ENCODE measurements at places on chromosomes 5 and 9.

GRCh38 chr5:149211566-149211965 lies 60.1 kb upstream of the AFAP1L1 start:
- DNase-seq: no peak

GRCh38 chr9:134531220-134531970 lies 110.2 kb upstream of the COL5A1 start:
- no peak for DNase-seq

DNA sequence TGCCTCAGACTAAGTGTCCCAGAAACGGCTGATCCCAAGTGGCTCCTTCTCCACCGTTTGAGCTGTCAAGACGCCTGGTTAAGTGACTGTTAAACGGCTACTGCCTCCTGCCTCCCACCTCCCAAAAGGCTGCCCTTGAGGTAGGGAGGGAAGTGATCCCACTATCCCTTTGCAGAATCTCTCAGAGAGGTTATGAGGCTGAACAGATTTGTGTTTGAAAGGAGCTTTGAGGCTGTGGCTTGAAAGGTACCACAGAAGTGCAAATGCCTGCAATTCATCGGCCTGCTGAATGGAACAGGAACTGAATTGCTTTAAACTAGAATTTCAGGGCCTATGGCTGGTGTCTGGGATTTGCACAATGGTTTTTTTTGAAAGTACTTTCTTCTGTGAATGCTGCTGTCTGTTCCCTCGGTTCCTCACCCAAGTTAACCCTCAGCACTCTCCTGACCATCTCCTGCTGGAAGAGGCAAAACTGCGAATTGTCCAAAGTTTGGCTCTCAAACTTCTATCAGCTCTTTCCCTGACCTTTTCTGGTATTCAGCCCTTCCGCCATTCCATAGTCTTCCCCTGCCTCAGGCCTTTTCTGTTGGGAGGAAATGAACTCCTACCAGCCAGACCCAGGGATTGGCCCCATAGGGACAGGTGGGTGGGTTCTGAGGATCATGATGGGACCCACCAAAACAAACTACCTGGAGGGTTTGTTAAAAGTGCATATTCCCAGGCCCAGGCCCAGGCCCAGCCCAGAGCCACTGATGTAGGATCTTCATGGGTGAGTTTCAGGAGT lies 453.3 kb downstream of the KDM4C start:
- DNase-seq: no peak

DNA sequence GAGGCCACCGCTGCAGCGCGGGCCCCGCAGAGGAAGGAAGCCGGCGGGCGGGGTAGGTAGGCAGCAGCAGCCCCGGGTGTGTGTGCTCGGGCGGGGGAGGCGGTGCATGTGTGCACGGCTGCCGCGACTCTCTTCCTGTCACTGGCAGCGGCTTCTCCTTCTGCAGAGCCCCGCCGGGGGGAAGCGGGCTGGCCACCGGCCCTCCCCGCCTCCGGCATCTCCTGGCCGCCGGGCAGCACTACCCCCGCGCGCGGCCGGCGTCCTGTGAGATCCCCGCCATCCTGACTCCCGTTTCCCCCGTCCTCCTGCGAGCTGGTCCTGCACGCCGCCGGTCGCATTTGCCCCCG lies 315 bp downstream of the PIK3R1 start:
- no peak for DNase-seq

- DNase-seq: no peak
Measured at GRCh38 chr5:136510481-136510880, 145.1 kb upstream of the TRPC7 start.

GRCh38 chr5:64019746-64020145 lies 57.5 kb upstream of the HTR1A start:
- no peak for DNase-seq

- DNase-seq: peak; percentile 7
Measured at GRCh38 chr5:80346055-80346454, 26.3 kb downstream of the SPZ1 start.

GRCh38 chr5:54991416-54991815 lies 6.0 kb upstream of the ESM1 start:
- no peak for DNase-seq

- no peak for DNase-seq
Measured at GRCh38 chr5:58201922-58202648, 257.8 kb downstream of the PLK2 start.

DNA sequence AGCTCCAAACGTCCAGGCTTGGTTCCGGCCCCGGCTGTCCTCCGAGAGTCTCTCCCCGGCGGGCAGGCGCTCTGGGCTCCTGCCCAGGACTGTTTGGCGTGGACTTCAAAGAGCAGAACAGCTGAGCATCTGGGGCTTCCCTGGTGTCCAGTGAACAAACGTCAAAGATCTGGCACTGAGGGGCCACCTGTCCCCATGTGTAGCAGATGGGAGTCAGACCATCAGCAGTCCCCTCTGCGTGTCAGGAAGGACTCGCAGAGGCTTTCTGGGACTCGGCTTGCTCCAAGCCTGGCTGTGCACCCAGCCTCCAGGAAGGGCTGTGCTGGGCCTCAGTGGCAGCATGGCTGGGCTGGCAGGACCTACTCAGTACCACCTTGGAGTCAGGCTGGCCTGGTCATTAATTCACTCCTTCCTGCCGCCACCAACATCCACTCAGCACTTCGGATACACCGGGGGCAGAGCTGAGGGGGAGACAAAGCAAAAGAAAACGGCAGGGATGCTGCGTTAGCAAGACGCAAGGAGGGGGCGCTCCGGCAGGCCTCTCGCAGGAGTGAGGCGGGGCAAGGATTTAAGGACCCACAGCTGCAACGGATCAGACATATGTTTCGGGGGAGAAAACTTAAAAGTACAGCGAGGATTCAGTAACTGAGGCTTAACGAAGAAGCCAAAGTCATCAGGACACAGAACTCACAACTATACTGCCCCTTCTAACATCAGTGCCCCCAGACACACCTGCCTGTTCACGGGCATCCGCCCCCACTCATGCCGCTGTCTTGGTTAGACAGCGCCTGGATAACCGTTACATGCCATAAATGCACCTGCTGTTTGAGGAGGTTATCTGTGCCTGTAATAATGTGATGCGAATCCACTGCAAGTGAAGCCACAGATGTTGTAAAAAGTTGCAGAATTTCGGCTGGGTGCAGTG lies 164.5 kb upstream of the PHYKPL start:
- no peak for DNase-seq

DNA sequence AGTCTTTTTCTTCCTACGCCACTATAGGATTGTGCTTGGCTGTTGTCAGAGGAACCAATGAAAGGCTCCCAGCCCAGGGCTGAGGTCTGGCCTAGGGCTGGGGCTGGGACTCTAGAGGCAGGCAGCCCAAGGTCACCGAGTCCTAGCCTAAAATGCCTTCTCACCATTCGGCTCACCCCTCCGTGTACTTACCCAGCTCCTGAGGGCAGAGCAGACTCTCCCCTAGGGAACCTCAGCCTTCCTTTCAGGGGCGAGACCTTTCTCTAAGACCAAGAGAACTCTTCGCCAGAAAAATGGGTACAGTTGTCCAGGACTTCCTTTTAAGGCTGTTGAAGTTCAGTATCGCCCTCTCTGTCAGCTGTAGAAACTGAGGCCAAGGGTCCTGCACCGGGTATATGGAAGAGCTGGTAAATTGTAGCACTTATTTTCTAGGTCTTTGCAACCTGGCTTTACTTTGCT lies 1.7 kb upstream of the SPRY4 start:
- no peak for DNase-seq

- DNase-seq: no peak
Measured at GRCh38 chr5:148090773-148091250, 27.0 kb downstream of the SPINK5 start.

DNA sequence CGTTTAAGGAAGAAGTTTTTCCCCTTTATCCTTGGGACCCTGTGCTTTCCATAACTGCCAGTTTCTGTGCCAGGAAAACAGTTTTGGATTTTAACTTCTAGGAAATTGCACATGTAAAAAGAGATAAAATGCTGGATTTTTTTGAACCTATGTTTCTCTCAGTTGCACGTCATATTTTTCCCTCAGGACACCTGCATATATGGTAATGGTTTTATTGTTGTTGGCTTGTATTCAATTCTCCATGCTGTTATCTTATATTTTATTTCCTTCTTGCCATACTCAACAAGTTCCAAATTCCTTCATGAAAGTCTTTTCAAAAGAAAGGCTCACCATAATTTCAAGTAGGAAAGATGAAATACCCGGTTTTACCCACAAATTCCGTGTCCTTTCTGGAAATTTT lies 7.9 kb upstream of the ADAMTSL1 start:
- no peak for DNase-seq

- no peak for DNase-seq
Measured at GRCh38 chr5:173885475-173886010, 2.6 kb upstream of the CPEB4 start.

DNA sequence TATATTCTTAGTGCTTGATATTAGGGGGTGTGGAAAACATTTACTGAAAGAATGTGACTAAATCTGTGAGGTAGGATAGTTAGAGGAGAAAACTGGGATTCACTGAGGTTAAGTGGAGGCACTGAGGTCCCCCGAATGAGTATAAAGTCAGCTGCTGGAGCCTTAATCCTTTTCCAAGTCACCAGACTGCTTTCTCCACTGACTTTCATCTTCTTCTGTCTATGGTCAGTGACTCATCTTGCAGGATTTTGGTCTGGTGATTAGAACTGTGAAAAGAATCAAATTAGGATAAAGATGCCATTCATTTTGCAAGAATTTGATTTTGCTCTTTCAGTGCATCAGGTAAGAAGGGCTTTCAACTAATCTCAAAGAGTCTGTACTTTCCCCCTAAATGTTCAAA lies 89.3 kb upstream of the ALDH1A1 start:
- no peak for DNase-seq

- peak; percentile 38 for DNase-seq
Measured at GRCh38 chr9:135552698-135553171, 6.8 kb downstream of the OBP2A start.

DNA sequence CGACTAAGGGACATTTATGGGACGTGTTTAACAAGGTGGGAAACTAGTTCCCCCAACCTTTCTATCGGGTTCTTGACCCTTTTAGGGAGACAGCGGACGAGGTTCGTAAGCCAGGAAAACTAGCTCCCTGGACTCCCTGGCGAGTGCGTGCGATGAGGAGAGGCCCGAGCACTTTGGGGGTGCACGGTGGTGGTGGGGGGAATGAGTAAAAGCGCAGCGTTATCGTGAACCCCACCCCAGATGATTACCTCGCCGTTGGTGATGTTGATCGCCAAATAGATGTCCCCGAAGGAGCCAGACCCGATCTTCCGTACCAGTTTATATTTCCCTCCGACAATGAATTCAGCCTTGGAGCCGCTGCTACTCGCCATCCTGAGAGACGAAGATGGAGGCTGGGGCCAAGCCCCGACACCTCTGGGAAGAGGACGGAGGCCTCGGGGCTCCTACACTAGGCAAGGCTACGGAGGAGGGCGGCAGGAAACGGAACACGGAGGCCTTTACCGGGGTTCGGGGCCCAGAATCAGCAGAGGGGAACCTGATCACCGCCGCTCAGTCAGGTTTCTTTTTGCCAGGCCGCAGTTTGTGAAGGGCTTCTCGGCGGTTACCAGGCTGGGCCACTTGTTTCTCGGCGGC lies 529 bp downstream of the CSNK1A1 start:
- no peak for DNase-seq

DNA sequence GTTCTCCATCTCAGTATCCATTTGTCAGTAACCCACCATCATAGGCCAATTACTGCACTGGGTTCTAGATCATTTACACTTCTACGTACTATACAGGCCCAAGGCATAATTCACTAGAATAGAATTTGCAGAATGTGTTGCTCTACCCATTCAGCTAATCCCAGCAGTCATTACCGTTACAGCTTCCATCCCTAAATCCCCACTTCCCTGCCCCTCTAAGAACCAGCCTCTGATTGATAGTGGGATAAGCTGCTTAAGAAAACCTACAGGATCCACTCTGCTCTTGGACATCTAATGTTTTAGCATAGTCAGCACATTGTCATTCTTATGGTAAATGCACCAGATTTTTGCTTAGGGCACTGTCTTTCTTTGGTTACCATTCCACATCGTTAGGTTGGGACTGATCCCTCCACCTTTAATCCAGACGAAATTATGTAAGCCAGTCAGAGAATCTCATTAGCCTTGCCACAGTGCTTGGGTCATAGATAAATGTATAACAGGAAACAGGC lies 39.3 kb upstream of the CHD1 start:
- no peak for DNase-seq

- no peak for DNase-seq
Measured at GRCh38 chr9:35754264-35754663, at the start of gene MSMP. TSS of gene MSMP (minus strand) at chr9:35754276. CDS start at chr9:35754129, 147 bp downstream.

DNA sequence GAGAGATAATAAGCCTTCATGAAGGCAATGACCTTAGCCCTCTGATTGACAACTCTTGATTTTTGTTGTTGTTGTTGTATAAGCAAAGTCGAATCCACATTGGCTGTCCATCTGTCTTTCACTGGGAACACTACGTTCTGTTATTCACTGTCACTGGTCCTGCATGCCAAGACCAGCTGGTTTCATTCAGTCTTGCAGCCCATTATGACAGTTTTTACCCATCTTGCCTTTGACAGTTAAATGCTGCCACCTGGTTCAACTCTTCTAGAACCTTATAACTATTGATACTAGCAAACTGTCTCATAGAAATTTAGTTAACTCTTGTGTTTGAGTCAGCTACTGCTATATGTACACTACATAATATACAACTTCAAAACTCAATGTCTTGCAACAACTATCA lies 382.3 kb upstream of the CDH10 start:
- DNase-seq: no peak

DNA sequence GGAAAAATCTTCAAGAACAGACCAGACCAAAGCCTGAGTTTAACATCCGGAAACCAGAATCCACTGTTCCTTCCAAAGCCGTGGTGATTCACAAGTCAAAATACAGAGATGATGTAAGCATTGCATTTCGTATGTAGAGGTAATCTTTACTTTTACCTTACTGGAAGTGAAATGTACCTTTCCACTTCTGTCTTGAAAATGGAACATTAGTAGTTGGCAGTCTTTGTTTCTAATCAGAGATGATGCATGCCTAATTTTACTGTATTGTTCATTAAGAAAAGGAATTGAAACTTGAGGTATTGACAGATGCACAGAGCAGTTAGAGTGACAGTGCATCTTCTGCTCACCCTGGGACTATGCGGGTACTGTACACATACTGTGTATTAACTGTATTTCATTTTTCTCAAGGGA lies 34.6 kb downstream of the HABP4 start:
- no peak for DNase-seq
